GM18507 (cell line): ENCODE measurements at places on chromosomes 1 and 21.

DNA sequence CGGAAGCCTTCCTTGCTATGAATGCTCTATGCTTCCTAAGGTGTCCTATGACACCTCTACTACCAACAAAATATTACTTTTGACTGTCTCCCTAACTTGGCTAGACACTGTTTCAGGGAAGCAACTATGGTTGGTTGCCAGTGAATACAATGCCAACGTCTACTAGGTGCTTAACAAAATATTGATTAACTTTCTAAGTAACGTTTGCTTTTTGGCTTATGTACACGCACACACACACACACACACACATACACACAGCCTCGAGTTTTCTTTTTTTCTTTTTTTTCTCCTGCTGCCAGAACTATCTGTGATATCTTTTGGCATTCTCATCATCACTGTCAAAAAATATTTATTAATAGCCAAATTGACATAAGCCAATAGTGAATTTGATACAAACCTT is 864.0 kb downstream of the PLA2G4A start:
- DNase-seq: no peak

GRCh38 chr1:156600733-156601121 is 552 bp downstream of the GPATCH4 start:
- no peak for DNase-seq

DNA sequence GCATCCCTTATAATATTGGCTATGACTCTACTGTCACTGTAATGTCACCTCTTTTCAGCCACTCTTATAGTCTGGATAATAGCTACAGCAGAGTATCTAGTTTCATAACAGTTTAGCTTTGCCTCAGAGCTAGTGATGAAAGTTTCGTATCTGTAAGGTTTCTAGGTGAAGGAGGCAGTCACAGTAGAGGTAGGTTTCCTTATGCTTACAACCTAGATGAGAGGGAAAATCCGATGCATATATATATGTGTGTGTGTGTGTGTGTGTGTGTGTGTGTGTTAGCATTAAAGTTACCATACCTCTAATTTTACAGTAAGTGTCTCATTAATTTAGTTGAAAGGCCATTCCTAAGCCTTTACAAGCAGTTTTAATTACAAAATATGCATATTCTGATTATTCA is 2.2 kb upstream of the TOR1AIP2 start:
- no peak for DNase-seq

DNA sequence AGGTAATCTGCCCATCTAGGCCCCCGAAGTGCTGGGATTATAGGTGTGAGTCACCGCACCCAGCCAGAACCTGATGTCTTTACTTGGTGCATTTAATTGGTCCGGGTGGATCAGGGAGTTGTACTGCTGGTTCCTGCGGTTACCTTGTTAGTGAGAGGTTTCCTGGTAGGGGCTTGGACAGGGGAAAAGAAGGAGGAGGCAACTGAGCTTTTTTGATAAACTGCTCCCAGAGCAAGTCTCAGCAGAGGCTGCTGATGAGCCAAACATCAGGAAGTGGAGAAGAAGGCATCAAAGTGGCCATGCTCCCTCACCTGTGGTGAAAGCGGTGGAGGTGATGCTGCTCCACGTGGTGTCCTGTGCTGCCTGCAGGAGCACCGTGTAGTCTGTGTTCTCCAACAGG is 161.5 kb upstream of the KIAA0040 start:
- DNase-seq: no peak

- no peak for DNase-seq
Measured at GRCh38 chr1:154786804-154787570, 83.1 kb downstream of the KCNN3 start.

GRCh38 chr1:27136998-27137542 is 17.9 kb downstream of the SLC9A1 start:
- peak; percentile 47 for DNase-seq

GRCh38 chr1:205774198-205775014 is 876 bp downstream of the RAB29 start:
- no peak for DNase-seq

DNA sequence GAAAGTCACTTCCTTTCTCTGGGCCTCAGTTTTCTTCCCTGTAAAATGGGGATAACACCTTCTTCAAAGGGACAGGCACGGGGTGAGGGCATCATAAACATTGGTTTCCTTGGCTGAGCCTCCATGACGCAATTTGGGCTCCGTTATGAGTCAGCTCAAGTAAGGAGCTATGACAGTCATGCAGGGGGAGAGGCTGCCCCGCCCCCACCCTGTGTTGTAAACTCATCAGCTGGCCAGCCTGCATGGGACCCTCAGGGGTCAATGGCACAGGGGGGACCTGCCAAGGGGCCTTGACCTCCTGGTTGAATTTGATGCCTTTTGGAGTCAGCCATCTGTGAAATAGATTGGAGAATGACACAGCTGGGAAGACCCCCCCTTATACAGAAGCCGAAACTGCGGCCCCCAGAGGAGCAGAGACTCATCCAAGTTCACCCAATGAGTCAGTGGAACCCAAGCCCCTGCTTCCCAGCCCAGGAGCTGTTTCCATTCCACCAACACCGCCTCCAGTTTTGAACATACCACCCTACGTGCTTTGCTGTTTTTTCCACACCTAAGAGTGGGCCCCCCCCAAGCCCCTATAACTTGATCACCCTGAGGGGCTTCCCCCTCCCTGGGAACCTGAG is 36.8 kb upstream of the RUNX3 start:
- no peak for DNase-seq

- no peak for DNase-seq
Measured at GRCh38 chr21:45767071-45768006, 123.8 kb downstream of the PCBP3 start.

DNA sequence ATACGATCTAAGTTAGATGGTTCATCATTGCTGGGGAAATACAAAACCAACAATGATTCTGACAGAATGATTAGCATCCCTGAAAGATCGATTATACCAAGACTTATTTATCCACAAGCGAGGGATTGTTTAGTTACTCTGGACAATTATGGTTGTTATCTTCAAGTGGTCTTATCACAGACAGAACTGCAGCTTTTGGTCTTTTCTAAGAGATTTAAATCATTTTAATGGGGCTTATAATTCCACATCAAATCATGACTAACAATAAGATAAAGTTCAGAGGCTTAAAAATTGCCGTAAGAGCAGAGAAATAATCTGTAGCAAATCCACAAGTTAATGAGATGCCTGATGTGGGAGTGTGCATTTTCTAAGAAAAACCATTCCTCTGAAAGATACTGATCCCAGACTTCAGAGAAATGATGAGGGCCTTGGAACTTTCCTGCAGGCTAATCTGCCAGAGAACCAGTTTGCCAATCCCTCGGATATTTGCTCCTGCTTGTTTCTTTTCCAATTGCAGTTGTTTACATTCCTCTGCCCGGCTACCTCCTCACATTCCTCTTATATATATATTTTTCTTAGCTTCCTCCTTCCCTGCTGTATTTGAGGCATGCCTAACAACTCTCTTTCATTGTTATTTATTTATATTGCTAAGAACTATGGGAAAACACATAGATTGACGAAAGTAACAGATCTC is 134.8 kb downstream of the BACH1 start:
- DNase-seq: no peak

DNA sequence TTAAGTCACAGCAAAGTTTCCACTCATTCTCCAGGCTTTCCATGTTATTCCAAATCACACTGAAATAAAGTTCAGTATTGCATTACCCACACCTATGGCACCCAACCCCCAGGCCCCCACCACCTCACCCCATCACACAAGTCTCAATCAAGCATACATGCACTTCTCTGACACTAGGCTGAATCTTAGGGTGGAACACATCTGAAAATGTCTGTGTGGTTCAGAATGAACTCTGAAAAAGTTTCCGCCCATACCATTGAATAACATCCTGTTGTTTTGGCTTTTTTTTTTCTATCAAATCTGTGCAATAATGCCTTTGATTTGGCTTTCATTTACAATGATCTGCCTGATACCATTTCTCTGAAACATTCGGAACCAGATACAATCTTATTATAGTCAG is 25.8 kb upstream of the LRRC8C start:
- no peak for DNase-seq

GRCh38 chr1:13753636-13754402 is 53.8 kb downstream of the PRDM2 start:
- DNase-seq: no peak

DNA sequence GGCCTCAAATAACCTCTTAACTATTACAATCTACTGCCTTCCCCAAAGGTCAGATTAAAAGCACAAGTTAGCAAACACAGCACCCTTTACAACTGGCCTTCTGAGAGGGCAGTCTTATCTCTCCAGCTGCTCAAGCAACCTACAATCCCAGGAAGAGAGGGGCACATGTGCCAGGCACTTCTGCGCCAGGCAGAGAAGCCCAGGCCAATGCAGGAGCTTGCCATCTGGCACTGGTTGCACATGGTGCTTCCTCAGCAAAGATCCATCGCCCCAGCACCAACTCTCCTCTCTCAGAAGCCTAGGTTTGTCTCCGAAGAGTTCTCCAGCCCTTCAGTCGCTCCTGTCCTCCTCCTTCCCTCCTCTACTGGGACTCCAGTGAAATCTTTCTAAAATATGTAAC is 2.5 kb downstream of the STK40 start:
- no peak for DNase-seq

- no peak for DNase-seq
Measured at GRCh38 chr1:76179219-76179698, 104.7 kb downstream of the ST6GALNAC3 start.

DNA sequence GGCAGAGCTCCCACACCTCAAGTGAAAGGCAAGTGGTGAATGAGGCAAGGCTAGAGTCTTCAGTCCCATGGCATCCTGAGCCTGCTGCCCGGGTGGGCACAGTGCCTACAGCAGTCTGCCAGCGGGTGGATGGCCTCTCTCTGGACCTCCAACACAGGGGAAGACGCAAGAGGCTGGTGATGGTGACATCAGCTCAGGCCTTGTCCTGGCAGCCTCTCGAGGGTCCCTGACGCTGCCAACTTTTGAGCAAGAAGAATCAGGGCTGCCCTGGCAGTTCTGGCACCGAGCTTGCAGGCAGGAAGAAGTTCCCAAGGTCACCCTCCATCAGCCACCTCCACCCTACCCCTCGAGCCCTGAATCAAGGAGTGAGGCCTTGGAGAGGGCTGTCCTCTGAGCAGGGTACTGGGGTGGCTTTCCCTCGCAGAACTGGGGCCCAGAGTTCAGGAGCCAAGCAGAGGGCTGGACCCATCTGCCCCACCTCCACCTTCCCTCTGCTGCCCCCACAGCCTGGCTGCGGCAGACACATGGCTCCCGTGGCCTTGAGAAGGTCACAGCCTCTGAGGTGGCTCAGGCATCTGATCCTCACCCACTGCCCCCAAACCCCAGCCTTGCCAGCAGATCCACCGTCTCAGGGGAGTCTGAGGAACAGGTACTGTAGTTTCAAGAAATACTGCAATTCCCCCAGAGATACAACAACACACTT is 5.8 kb downstream of the RAP1GAP start:
- DNase-seq: no peak

- no peak for DNase-seq
Measured at GRCh38 chr21:17343055-17343454, 169.8 kb upstream of the CXADR start.

GRCh38 chr1:43238085-43238484 is 31.7 kb upstream of the TMEM125 start:
- DNase-seq: no peak

DNA sequence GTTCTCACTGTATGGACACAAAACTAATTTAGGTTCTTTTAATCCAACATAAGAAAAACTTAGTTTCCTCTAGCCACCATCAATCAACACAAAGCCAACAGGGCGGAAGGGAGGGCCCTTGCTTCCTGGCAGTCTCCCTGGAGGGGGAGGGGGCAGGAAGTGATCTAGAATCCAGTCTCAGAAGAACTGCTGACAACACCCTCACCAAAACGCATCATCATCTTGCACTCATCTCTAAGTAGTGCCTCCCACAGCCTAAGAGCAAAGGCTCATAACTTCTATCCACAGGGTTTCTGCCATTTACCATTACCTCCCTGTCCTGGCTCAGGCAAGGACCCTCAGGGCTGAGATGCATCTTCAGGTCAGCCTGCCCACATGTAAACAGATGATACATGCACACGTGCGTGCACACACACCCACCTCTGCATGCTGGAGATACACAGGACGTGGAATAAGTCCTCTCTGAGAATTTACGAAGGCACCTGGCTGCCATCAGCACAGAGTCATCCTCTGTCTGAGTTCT is 20.5 kb downstream of the HIVEP3 start:
- no peak for DNase-seq

DNA sequence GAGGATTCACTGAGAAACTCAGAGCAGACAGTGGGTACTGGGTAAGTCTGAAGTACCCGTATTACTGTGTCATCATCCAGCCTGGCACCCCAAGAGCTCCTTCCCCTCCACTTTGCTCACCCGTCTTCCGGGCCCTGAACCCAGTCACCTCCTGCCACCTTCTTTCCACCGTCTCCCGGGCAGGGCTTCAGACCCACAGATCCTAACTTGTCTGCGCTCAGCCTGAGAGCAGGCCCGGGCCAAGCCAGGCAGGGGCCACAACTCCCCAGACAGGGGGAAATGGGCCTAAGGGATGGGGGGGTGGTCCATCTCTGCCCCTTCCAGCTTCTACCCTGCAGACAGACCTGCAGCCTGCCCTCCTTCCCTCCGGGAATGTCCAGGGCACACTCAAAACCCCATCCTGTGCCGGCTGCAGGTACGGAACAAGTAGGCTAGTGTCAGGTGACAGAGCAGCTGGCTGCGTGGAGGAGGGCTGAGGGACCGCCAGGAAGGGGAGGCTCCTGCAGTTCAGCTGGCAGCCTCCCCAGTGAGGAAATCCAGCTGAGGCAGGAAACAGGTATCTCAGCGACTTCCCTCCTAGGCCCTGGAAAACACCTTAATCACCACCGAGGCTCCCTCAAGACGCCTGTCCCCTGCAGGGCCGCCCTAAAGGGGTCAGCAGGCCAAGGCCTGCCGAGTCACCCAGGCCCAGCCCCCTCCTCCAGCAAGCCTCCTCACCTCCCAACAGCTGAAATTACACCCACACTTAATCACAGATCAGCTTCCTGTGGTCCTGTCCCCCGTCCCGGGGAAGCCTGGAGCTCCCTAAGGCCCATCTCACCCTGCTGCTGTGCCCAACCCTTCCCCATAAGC is 3.5 kb downstream of the HSPG2 start:
- no peak for DNase-seq

DNA sequence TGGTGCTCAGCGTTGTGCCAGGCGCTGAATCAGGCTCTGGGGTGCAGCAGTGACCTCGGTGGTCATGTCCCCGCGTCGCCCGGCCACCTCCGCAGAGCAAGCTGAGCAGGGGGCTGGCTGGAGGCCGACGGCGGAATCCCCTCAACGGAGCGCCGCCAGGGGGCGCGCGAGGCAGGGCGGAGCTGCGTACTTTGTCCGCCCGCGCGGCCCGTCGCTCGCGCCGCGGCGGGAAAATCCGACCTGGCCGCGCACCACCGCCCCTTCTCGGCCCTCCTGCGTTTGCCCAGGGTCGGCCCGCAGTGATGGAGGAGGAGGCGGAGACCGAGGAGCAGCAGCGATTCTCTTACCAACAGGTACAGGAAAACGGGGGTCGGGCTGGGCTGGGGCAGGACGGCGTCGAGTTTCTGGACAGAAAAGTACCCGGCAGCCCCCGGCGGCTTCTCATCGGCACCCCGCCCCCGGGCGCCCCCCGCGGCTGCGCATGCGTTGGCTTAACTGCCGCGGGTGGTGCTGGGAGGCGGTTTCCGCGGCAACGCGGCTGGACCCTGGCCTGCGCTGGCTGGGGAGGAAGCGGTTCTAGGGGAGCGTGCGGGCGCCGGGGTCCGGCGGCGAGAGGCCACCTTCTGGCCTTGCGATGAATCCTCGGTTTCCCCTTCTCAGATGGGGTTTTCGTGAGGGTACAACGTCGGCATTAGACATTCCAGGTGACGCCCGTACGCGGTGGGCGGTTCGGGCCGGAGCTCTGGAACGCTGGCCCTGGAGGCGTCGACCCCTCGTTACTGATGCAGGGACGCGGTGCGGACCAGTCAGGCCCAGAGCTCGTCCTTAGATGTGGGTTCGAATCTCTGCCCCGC is at the start of gene CENPS:
Gene CENPS, plus strand, starts transcription at position 218 of the 854 bp plus-strand sequence. Its CDS starts 85 bp downstream, at position 303.
- DNase-seq: peak; percentile 96
